ENCODE measurements at places on chromosomes 2 and 18. TPM values are rescaled to one million over a fixed set of nuclear protein-coding genes. Genes with fewer than 3 reads are reported as not detected.

The TMEM247 gene
- not detected for polyA plus RNA-seq

The C2orf66 gene
- not detected for polyA plus RNA-seq

The RNF152 gene
- 7.9 TPM for polyA plus RNA-seq

The GALR1 gene
- polyA plus RNA-seq, result 0.07 TPM

The ATP8B1 gene
- polyA plus RNA-seq, result 27.8 TPM

The STAM2 gene
- polyA plus RNA-seq, result 39.4 TPM

The NCK2 gene
- polyA plus RNA-seq, result 71.4 TPM

The ZSWIM2 gene
- not detected for polyA plus RNA-seq

The ARHGAP15 gene
- polyA plus RNA-seq, result 5.8 TPM

The GPR45 gene
- not detected for polyA plus RNA-seq

The TLX2 gene
- polyA plus RNA-seq, result not detected

The FAM124B gene
- 3.1 TPM for polyA plus RNA-seq

The NGEF gene
- 2.0 TPM for polyA plus RNA-seq

The ARMC9 gene
- polyA plus RNA-seq, result 28.7 TPM

The EGR4 gene
- polyA plus RNA-seq, result not detected

The MROH2A gene
- polyA plus RNA-seq, result 0.18 TPM

The CREG2 gene
- polyA plus RNA-seq, result 0.74 TPM

The FASTKD1 gene
- 34.1 TPM for polyA plus RNA-seq

The ANKRD30B gene
- polyA plus RNA-seq, result 0.49 TPM

The RRM2 gene
- polyA plus RNA-seq, result 59.7 TPM

The GAL3ST2 gene
- polyA plus RNA-seq, result 0.30 TPM

The SLC14A1 gene
- 3.2 TPM for polyA plus RNA-seq

The HJURP gene
- polyA plus RNA-seq, result 24.4 TPM

The PAIP2B gene
- polyA plus RNA-seq, result 16.8 TPM

The CRYGD gene
- polyA plus RNA-seq, result not detected

The LYPD1 gene
- 99.7 TPM for polyA plus RNA-seq

The CRIM1 gene
- polyA plus RNA-seq, result 115 TPM

The VAMP8 gene
- 99.2 TPM for polyA plus RNA-seq

The PRSS56 gene
- polyA plus RNA-seq, result not detected

The TNFRSF11A gene
- 2.6 TPM for polyA plus RNA-seq
